Myocyte (in vitro differentiated cells): ENCODE measurements at places on chromosomes 4 and X. TPM values are rescaled to one million over a fixed set of nuclear protein-coding genes. Genes with fewer than 3 reads are reported as not detected.

Gene CWH43
- total RNA-seq = not detected in 2 replicates

Gene HSD17B13
- not detected in 2 replicates for total RNA-seq

Gene TEX11
- total RNA-seq = not detected in 2 replicates

Gene CA5B
- total RNA-seq = 4.1 and 4.7 TPM in 2 replicates

Gene ELK1
- total RNA-seq = 44.2 and 76.4 TPM in 2 replicates

Gene MXD4
- 39.3 and 56.4 TPM in 2 replicates for total RNA-seq

Gene SPOCK3
- total RNA-seq = not detected in 2 replicates

Gene FDCSP
- not detected in 2 replicates for total RNA-seq

Gene HPRT1
- total RNA-seq = 5.4 and 6.6 TPM in 2 replicates

Gene SRPX2
- total RNA-seq = 42.1 and 67.7 TPM in 2 replicates
